ENCODE measurements at places on chromosomes 2 and 18. TPM values are rescaled to one million over a fixed set of nuclear protein-coding genes. Genes with fewer than 3 reads are reported as not detected.

GRCh38 chr2:118091631-118092030 lies 3.4 kb downstream of the INSIG2 start:
- no peak for DNase-seq

- no peak for DNase-seq
Observed at GRCh38 chr18:24995056-24995455, 356.9 kb downstream of the ZNF521 start.

GRCh38 chr2:136136931-136137330 lies 19.0 kb upstream of the CXCR4 start:
- no peak for DNase-seq

GRCh38 chr2:97701186-97701585 lies 12.2 kb upstream of the ZAP70 start:
- no peak for DNase-seq

DNA sequence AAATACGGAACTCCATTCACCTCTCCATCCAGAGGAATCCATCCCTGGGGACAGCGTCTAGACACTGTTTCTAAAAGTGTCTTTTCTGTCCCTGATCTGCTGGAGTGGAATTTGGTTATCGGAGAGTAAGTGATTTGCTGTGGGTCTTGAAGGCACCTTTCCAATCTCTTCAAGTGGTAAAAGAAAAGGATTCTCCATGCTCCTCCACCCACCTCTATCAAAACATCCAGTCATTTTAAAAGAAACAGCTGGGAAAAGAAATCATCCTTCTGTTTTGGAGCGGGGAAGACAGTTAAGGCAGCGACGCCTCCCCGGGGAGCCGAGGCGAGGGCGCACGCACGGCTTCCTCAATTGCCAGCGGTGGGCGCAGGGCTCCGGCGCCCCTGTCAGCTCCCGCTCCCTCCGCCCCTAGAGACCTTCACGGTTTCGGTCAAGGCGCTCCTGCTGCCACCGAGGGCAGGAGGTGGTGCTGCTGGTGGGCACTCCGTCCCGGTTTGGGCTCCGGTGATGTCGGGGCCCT lies 547 bp downstream of the SLC35F5 start:
- DNase-seq = no peak

The HSBP1L1 gene
- 6.2 TPM for total RNA-seq

The IGFBP2 gene
- 8.3 TPM for total RNA-seq

Measured in hematopoietic multipotent progenitor cell (in vitro differentiated cells).